Activated CD8-positive, alpha-beta T cell treated with anti-CD3 and anti-CD28 coated beads, Interleukin-2, amount 10 ng/mL, durations not matched to agents 7 days and 5 days (primary cell): ENCODE measurements at places on chromosomes 2 and 18.

DNA sequence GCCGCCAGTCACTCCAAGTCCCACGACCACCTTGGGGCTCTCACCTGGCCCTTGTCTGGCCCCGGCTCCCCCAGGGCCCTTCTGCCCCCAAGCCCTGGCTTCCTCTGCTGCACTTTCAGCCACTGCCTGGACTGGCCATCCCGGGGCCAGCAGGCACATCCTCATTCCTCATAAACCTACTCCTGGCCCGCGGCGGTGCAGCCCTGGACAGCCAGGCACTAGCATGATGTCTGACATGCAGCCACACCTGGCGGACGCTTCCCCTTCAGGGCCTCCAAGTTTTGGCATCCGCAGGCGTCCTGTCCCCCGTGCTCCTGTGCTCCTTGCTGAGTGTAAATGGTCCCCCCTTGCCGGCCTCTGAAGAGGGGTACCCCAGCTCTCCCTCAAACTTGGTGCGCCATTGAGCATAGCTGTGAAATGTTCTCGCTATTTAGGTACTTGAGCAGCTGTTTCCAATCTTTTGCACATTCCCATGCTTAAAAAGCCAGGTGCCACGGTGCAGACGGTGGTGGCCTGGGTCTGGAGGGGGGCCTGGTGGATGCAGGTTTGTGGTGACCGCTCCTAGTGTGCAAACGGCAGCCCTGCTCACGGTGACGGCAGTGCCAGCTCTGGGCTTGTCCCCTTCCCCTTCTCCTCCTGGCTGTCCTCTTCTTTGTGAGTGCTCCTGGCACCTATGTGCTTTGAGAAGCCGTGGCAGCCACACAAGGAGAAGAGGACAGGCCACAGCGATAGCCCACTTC, 123.8 kb downstream of the MBP start:
- peaks cover 33% of the 10 kb centered on the region for H3K36me3 ChIP-seq
- no peak overlapping the region for H3K27ac ChIP-seq
- H3K27me3 ChIP-seq, result no peaks in the 10 kb centered on the region
- DNase-seq, result no peak

DNA sequence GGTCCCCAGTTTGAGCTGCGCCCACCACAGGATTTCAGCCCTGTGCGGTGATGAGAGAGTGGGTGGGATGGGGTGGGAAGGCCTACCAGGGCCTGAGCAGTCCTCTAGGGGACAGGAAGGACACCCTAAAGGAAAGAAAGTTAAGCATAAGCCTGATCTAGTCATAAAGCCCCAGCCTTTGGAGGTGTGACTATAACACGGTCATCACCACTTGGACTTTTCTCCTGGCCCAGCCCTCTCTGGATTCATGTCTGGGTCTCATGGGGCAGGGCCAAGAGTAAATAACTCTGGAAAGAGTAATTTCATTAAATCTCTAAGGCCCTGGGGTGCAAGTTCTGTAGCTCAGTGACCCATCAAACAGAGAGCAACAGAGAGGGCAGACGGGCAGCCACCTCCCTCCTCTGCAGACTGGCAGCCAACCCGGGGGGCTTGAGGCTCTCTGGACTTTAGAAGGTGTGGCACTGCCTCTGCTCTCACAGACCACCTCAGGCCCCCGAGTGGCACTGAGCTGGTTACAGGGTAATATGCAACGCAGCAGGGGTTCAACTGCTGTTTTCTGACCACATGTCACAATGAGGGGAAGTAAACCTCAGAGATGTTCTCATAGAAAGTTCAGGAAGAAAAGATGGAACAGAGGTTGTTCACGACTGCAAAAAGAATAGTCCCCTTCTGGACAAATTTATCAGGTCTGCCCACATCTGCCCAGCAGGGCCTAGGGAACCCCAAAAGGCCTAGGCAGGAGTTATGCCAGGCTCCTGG, 41.5 kb downstream of the TGFA start:
- no peak overlapping the region for H3K4me3 ChIP-seq
- DNase-seq, result no peak
- H3K27ac ChIP-seq, result no peak overlapping the region

DNA sequence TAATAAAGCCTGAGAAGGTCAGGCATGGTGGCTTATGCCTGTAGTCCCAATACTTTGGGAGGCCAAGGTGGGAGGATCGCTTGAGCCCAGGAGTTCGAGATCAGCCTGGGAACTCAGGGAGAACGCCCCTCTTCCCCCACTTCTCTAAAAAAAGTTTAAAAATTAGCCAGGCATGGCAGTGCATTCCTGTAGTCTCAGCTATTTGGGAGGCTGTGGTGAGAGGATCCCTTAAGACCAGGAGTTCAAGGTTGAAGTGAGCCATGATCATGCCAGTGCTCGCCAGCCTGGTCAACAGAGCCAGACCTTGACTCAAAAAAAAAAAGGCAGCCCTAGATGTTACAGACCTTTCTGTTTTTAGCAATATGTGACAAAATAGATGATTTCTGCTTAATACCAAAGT, 83.4 kb downstream of the AP1S3 start:
- no peak overlapping the region for H3K27ac ChIP-seq
- no peaks in the 10 kb centered on the region for H3K4me1 ChIP-seq
- peaks cover 15% of the 10 kb centered on the region for H3K27me3 ChIP-seq
- DNase-seq, result no peak
- no peaks in the 10 kb centered on the region for H3K36me3 ChIP-seq
- no peak overlapping the region for H3K4me3 ChIP-seq

GRCh38 chr2:74238879-74239278, 40.5 kb downstream of the MTHFD2 start:
- H3K4me1 ChIP-seq, result peaks cover 2% of the 10 kb centered on the region
- H3K27ac ChIP-seq, result no peak overlapping the region
- no peaks in the 10 kb centered on the region for H3K27me3 ChIP-seq
- H3K36me3 ChIP-seq, result no peaks in the 10 kb centered on the region
- H3K4me3 ChIP-seq, result no peak overlapping the region

GRCh38 chr2:207317378-207317984, 151.7 kb upstream of the KLF7 start:
- H3K27ac ChIP-seq, result no peak overlapping the region
- no peak overlapping the region for H3K4me3 ChIP-seq
- H3K27me3 ChIP-seq, result peaks cover 8% of the 10 kb centered on the region
- H3K4me1 ChIP-seq, result no peaks in the 10 kb centered on the region
- no peak for DNase-seq

GRCh38 chr18:12791610-12792009, 88.8 kb downstream of the PSMG2 start:
- no peak overlapping the region for H3K27ac ChIP-seq
- H3K4me1 ChIP-seq, result peaks cover 2% of the 10 kb centered on the region
- no peak overlapping the region for H3K4me3 ChIP-seq
- peaks cover 18% of the 10 kb centered on the region for H3K36me3 ChIP-seq
- H3K27me3 ChIP-seq, result no peaks in the 10 kb centered on the region
